H1 (cell line): ENCODE measurements at places on chromosomes 13 and 19. TPM values are rescaled to one million over a fixed set of nuclear protein-coding genes. Genes with fewer than 3 reads are reported as not detected.

Gene TMEM255B
- total RNA-seq: 2.7 and 4.4 TPM in 2 replicates

Gene KLHL1
- total RNA-seq: not detected in 2 replicates

Gene SIAH3
- total RNA-seq: 0.08 and 0.15 TPM in 2 replicates

Gene FBXO27
- 18.8 and 25.5 TPM in 2 replicates for total RNA-seq

Gene PSG1
- not detected in 2 replicates for total RNA-seq

Gene ICAM5
- 1.9 and 4.8 TPM in 2 replicates for total RNA-seq

Gene RNF113B
- total RNA-seq: not detected in 2 replicates

Gene UBAC2
- 73.6 and 75.9 TPM in 2 replicates for total RNA-seq

Gene CLDN10
- 36.0 and 41.2 TPM in 2 replicates for total RNA-seq

Gene CRLF1
- 9.5 and 10.3 TPM in 2 replicates for total RNA-seq

Gene ZNF324
- total RNA-seq: 5.8 and 6.4 TPM in 2 replicates

Gene WDR87
- not detected in 2 replicates for total RNA-seq

Gene ERICH6B
- not detected in 2 replicates for total RNA-seq

Gene FAM124A
- total RNA-seq: 47.1 and 49.9 TPM in 2 replicates

Gene MAMSTR
- 2.0 and 2.9 TPM in 2 replicates for total RNA-seq

Gene ZNF547
- 2.0 and 2.1 TPM in 2 replicates for total RNA-seq

Gene SIPA1L3
- 43.0 and 54.9 TPM in 2 replicates for total RNA-seq

Gene FBXO46
- 38.9 and 42.3 TPM in 2 replicates for total RNA-seq

Gene PCDH9
- 0.60 and 0.77 TPM in 2 replicates for total RNA-seq

Gene SIGLEC8
- not detected in 2 replicates for total RNA-seq

Gene SMAD9
- total RNA-seq: 1.0 and 1.4 TPM in 2 replicates

Gene LHB
- total RNA-seq: not detected in 2 replicates

Gene SMIM44
- total RNA-seq: not detected in 2 replicates

Gene SLITRK5
- total RNA-seq: 0.90 and 1.1 TPM in 2 replicates

Gene SLITRK6
- total RNA-seq: 0.11 and 0.13 TPM in 2 replicates

Gene MED29
- 31.1 and 32.3 TPM in 2 replicates for total RNA-seq

Gene CD33
- total RNA-seq: not detected in 2 replicates

Gene ADAT3
- 10.2 and 10.8 TPM in 2 replicates for total RNA-seq

Gene AP1M2
- total RNA-seq: 140 and 141 TPM in 2 replicates

Gene ZNF772
- 15.2 and 15.7 TPM in 2 replicates for total RNA-seq

Gene COX6B2
- 6.4 and 6.5 TPM in 2 replicates for total RNA-seq

Gene SPTBN4
- total RNA-seq: 1.9 and 3.4 TPM in 2 replicates

Gene AZU1
- total RNA-seq: 0.80 and 1.7 TPM in 2 replicates

Gene APOE
- total RNA-seq: 629 and 679 TPM in 2 replicates

Gene LILRB3
- total RNA-seq: not detected in 2 replicates

Gene TEAD2
- 146 and 156 TPM in 2 replicates for total RNA-seq

Gene C19orf85
- total RNA-seq: 3.2 and 3.6 TPM in 2 replicates

Gene COX7A1
- total RNA-seq: 0.60 and 0.75 TPM in 2 replicates

Gene ZNF225
- total RNA-seq: 4.3 and 5.0 TPM in 2 replicates

Gene PODNL1
- 0.75 and 1.5 TPM in 2 replicates for total RNA-seq

Gene ZNF829
- total RNA-seq: 2.3 and 3.3 TPM in 2 replicates
